Stimulated activated CD4-positive, alpha-beta T cell treated with anti-CD3 and anti-CD28 coated beads, TNF-alpha, amount 100 ng/mL, for 4 hours (primary cell): ENCODE measurements at places on chromosomes 1 and 21.

DNA sequence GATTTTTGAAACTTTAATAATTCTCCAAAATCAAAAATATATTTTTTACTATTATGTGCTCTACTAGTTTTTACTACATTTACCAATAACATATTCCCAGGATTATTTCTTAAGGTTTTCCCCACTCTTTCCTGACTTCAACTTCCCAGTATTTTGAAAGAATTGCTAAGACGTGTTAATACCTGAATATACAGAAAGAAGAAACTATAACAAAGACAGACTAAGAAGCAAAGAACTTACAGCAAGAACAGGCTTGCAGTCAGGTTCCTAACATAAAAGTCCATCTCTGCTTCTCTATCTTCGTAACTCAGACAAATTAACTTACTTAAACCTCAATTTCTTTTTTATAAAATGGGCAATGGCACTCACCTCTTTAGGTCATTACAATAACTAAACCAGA lies 63.2 kb downstream of the SRSF11 start:
- no peak for DNase-seq

DNA sequence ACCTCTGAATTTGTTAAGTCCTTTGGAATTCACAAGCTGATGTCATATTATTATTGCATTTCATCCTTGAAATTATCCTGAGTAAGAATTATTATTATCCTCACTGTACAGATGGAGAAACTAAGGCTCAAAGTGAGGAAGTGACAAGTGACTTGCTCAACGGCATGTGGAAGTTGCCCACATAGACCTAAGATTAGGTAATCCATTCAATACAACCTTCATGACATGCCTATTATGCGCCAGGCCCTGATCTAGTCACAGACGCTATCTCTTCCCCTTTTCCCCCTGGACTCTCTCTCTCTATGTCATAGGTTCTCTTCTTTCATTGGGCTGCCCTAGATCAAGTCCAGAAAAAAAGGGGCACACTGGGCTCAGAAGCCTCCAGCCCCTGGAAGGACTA lies 84.9 kb upstream of the KCNK2 start:
- DNase-seq = no peak

GRCh38 chr1:29467989-29468900 lies 231.9 kb downstream of the PTPRU start:
- DNase-seq = no peak

DNA sequence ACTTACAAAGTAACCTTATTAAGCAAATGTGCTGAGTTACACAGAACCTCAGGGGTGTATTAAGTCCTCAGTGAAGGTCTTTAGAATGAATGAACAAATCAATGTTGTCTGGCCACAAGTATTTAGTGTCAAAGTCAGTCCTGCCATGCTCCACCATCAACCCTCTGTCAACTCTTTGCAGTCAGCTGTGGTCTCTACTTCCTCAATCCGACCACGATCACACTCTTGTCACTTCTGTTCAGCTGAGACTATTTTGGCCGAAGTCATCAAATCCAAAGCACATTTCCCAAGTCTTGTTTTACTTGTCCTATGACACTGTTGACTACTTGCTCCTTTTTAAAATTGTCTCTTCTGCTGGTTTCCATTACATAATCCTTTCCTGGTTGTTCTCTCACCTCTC lies 173.5 kb downstream of the ST6GALNAC5 start:
- no peak for DNase-seq

GRCh38 chr1:184971522-184972265 lies 2.6 kb downstream of the NIBAN1 start:
- DNase-seq = no peak

- no peak for DNase-seq
Observed at GRCh38 chr1:30024411-30025195, 698.8 kb downstream of the MATN1 start.

GRCh38 chr1:119112791-119113190 lies 27.7 kb downstream of the WARS2 start:
- DNase-seq = no peak

GRCh38 chr1:2812939-2813653 lies 11.6 kb upstream of the TTC34 start:
- DNase-seq = no peak

DNA sequence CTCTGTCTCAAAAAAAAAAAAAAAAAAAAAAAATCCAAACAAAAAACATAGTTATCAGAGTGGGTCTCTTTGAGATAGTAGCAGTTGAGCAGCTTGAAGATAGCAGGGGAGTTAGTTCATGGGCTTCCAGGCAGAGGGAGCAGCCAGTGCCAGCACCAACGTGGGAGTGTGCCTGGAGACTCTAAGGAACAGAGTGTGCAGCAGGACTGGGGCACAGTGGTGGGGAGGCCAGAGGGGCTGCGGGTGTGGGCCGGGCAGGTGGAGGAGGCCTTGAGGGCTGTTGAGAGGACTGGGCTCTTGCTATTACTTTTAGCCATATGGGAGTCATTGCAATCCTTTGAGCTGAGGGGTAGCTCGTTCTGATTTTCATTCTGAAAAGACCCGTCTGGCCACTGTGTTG lies 63.8 kb downstream of the RYR2 start:
- DNase-seq = no peak

- DNase-seq = no peak
Observed at GRCh38 chr1:92567211-92567868, 80.6 kb upstream of the GFI1 start.

DNA sequence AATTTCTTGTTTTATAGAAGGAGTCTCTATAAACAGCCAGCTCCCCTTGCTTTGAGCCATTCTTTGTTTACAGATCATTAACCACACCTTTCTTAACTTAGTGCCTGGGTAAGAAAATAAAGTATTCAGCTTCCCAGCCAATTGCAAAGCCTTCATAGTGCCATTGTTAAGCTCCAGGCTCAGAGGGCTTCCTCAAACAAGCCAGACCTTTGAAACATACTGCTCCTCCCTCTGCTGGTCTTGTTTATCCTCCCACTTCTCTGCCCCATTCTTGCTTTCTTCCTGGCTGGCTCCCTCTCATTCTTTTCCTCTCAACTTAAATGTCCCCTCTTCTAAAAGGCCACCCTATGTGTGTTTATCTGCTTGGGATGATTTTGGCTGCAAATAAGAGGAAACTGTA lies 319.4 kb upstream of the ST6GALNAC5 start:
- no peak for DNase-seq

- no peak for DNase-seq
Observed at GRCh38 chr1:185257950-185258208, 59.2 kb downstream of the IVNS1ABP start.

DNA sequence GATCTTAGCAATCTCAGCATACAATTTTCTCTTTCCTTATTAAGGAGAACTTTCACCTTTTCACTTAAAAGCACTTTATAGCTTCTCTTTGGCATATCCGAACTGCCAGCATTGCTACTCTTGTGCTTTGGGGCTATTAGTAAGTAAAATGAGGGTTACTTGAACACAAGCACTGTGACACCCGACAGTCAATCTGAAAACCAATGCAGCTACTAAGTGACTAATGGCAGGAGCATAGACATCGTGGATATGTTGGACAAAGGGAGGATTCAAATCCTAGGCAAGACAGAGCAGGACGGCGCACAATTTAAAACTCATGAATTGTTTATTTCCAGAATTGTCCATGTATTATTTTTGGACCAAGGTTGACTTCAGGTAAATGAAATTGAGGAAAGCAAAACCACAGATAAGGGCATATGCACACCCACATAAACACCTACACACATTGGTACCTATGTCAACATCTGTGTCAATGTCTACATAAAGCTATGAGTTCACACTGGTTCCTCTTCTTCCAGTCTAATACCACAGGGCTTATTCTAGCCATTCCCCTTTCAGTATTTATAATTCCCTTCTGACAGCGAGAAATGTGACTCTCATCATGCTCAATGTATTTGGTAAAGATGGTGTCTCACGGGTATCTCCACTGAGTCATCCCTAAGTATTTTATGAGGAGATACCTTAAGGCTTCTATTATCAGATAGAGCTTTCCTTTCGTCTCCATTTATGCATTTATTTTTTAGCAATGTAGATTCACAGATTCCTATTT lies 75.3 kb upstream of the RALGPS2 start:
- DNase-seq = no peak

- no peak for DNase-seq
Observed at GRCh38 chr21:36589352-36589971, 109.5 kb upstream of the SIM2 start.

- DNase-seq = no peak
Observed at GRCh38 chr21:35405981-35406380, 356.9 kb upstream of the RUNX1 start.

DNA sequence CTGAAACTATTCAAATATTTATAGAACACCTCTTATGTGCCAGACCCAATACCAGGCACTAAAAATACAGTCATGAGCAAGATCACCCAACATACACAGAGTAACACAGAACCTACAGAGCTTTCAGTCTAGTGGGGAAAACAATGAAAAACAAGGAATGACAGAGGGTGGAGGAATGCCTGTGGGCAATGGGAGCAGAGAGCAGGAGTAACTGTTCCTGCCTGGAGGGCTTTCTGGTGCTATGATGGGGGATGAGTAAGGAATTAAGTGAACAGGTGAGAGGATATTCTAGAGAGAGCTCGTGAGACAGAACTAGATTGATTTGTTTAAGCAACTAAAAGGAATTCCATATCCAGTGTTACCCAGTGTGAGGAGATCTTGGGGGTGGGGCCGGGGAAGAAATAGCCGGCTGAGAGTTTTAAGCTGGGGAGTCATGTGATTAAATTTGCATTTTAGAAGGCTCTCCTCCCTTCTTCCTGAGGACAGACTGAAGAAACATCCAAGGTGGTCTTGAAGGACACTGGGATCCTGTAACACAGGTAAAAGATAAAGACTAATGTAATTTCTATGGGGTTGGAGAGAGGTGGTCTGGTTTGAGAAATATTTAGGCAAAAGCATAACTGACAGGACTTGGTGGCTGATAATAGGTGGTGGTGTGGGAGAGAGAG lies 2.1 kb upstream of the CD53 start:
- DNase-seq = no peak

GRCh38 chr1:57683037-57683942 lies 259.4 kb upstream of the DAB1 start:
- no peak for DNase-seq
